Ascending aorta (tissue), 2 donors: ENCODE measurements at places on chromosomes 3 and 15. TPM values are rescaled to one million over a fixed set of nuclear protein-coding genes. Genes with fewer than 3 reads are reported as not detected.

DNA sequence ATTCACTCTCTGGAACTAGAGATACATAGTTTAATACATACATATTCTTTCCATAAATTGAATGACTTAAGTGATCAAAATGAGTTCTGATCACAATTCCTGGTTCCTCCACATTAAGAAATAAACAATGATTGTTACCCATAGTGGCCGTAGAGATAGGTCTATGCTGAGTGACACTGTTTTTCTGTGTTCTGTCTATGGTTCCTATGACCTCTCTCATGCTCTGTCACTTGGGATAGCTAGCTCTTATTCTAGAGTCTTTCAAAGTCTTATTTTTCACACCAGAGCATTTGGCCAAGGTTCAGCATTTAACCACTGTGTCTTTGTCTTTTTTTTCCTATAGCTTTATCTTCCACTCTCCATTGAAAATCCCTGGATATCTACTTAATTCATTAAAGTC, 132.4 kb downstream of the GOLGA6L6 start:
- H3K27ac ChIP-seq, result no peak overlapping the region
- no peaks in the 10 kb centered on the region for H3K4me1 ChIP-seq
- no peak overlapping the region for H3K4me3 ChIP-seq
- no peaks in the 10 kb centered on the region for H3K36me3 ChIP-seq
- DNase-seq, result no peak

C3orf22 gene
- not detected for total RNA-seq

GRCh38 chr15:48361685-48362084, 30.5 kb downstream of the DUT start:
- peaks cover 10% of the 10 kb centered on the region for H3K4me1 ChIP-seq
- no peak overlapping the region for H3K27ac ChIP-seq
- DNase-seq, result no peak
- H3K4me3 ChIP-seq, result no peak overlapping the region
- H3K27me3 ChIP-seq, result no peaks in the 10 kb centered on the region

GRCh38 chr3:35446896-35447295, 192.4 kb upstream of the ARPP21 start:
- H3K27me3 ChIP-seq, result no peaks in the 10 kb centered on the region
- H3K4me3 ChIP-seq, result no peak overlapping the region

- DNase-seq, result no peak
- H3K27ac ChIP-seq, result no peak overlapping the region
These were observed 17.6 kb downstream of the EMC7 start for GRCh38 chr15:34084086-34084485.

FMN1 gene
- 4.3 TPM for total RNA-seq
